Stimulated activated CD8-positive, alpha-beta memory T cell treated with anti-CD3 and anti-CD28 coated beads, Interleukin-2, amount 100 ng/mL, for 48 hours (primary cell): ENCODE measurements at places on chromosomes 5 and 9.

- peak; percentile 44 for DNase-seq
Observed at GRCh38 chr9:33452828-33453271, 5.5 kb upstream of the AQP3 start.

DNA sequence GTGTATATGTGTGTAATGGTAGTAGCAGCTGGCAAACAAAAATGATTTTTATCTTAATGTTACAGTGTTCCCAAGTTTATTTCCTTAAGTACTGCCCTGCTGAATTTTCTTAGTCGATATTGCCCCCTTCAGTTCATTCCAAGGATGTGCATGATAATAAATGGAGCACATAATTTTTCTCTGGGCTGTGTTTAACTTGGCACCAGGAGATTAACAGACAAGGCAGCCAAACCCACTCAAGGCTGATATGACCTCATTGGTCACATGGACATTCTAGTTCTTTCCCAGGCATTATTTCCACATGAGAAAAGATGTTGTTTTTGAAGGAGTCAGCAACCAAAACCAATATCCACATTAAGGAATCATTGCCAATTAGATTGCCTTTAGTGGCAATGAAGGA is 61.8 kb downstream of the COX7C start:
- DNase-seq, result no peak

DNA sequence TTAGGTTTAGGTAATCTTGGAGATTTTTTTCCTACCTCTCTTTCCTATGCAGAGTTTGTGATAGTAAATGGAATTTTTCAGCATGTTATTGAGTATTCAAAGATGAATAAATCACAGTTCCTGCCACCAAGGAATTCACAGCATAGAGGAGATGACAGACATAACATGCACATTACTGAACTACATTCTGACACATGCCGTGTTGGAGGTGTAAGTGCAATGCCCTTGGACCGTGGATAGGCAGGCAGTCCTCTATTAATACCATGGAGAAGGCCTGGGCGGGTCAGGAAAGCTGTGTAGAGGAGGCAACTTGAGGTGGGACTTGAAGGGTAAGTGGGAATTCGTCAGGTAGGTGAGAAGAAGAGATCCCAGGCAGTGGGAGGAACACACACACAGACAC is 43.9 kb downstream of the MCCC2 start:
- DNase-seq, result no peak

- peak; percentile 17 for DNase-seq
Observed at GRCh38 chr9:68653141-68653595, 51.9 kb upstream of the PIP5K1B start.
